ENCODE measurements at places on chromosomes 7 and 10.

GRCh38 chr7:149404396-149404795, 56.5 kb downstream of the ZNF777 start:
- no peak for DNase-seq

GRCh38 chr10:133104963-133105640, 17.4 kb downstream of the ADGRA1 start:
- DNase-seq = no peak

GRCh38 chr7:37440738-37441385, 7.8 kb downstream of the ELMO1 start:
- no peak for DNase-seq

DNA sequence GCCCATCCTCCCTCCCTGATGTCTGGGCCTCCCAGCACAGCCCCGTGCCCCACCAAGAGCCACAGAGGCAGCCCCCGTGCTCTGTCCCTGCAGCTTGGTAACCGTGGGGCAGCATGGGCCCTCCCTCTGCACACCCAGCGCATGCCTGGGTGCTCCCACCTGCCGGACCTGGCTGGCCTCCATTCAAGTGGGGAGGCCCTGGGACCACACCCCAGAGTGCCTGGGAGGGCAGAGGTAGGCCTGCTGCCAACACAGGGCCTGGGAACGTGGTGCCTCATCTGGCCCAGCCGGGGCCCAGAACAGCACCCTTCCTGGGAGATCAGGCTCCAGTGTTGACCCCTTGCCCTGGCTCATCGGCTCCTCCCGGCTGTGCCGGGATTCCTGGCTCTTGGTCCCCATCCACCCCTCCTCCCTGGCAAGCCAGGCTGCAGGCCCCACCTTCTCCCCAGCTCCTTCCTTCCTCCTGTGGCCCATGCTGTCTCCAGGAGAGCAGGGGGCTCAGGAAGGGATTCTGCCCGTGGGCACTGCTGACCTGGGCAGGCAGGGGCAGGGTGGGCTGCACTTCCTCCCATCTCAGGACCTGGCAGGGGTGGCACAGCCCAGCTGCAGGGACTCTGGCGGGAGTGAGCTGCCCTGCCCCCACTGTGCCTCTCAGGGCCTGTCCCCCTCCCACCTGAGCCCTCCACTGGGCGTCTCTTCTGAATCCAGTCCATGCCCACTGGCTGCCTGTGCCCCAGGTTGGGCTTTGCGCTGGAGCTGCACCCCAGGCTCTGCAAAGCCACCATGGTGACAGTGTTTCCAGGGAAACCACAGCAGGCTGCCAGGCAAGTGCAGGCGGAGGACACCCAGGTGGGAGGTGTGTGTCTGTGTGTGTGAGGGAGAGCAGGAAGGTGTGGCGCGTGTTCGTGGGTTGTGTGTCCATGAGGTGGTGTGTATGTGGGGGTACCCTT, 32.6 kb downstream of the PWWP2B start:
- DNase-seq = no peak

DNA sequence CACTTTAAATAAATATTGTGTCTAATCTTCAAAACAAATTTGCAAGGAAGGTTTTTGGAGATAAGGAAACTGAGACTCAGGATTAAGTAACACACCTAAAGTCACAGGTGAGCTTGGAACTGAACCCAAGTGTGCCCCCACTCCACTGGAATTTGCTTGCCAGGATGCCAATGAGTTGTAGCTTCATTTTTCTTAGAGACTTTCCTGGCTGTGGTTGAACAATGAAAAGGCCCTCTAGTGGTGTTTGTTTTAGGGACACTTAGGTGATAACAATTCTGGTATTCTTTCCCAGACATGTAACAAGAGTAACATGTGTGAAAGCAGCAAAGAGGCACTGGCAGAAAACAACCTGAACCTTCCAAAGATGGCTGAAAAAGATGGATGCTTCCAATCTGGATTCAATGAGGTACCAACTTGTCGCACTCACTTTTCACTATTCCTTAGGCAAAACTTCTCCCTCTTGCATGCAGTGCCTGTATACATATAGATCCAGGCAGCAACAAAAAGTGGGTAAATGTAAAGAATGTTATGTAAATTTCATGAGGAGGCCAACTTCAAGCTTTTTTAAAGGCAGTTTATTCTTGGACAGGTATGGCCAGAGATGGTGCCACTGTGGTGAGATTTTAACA, 1.5 kb downstream of the IL6 start:
- DNase-seq = no peak

- DNase-seq = no peak
These were observed 163.6 kb downstream of the GALNT11 start for GRCh38 chr7:152189061-152189460.
